ENCODE measurements at places on chromosomes 2 and 18.

- DNase-seq: no peak
Observed at GRCh38 chr2:147844697-147845410, at the start of gene ACVR2A. Gene ACVR2A (plus strand): TSS chr2:147845029. CDS start chr2:147845153, 124 bp downstream.

GRCh38 chr18:37270666-37271052, 294.9 kb downstream of the CELF4 start:
- no peak for DNase-seq

- no peak for DNase-seq
Observed at GRCh38 chr2:236858661-236859060, 227.0 kb upstream of the COPS8 start.

DNA sequence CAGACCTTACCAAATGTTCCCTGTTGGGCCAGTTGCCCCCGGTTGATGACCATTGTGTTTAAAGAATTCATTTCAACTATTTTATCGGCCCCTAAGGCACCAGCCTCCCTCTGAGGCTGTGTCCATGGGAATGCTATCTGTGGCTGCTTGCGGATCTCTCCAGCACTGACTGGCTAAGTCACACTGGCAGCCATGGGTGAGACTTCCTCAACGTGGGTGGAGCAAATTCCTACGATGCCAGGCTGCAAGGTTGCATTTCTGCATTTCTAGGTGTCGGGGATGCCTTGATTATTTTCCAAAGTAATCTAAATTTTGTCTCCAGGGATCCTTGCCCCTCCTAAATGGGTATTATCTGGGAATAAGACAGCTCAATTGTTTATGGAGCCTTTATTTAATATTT, 6.2 kb downstream of the CXCR4 start:
- DNase-seq: no peak

DNA sequence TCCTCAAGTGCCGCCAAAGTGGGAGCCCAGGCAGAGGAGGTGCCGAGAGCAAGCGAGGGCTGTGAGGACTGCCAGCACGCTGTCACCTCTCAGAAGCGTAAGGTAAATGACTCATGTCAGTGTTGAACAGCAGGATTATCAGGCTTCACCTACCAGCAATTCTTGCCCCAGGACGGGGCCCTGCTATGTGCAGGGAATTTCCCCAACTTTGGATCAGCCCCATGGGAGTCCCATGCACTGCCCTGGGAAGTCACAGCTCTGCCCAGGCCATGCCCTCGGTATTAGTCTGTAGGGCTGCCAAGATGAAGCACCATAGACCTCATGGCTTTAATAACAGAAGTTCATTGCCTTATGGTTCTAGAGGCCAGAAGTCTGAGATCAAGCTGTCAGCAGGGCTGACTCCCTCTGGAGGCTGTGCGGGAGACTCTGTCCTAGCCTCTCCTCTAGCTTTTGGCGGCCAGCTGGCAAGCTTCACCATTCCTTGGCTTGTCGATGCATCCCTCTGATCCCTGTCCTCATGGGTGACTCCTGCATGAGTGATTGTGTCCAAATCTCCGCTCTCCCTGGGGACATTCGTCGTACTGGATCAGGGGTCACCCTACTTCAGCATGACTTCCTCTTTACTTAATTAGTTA, 55.9 kb downstream of the TRPM8 start:
- DNase-seq: no peak

DNA sequence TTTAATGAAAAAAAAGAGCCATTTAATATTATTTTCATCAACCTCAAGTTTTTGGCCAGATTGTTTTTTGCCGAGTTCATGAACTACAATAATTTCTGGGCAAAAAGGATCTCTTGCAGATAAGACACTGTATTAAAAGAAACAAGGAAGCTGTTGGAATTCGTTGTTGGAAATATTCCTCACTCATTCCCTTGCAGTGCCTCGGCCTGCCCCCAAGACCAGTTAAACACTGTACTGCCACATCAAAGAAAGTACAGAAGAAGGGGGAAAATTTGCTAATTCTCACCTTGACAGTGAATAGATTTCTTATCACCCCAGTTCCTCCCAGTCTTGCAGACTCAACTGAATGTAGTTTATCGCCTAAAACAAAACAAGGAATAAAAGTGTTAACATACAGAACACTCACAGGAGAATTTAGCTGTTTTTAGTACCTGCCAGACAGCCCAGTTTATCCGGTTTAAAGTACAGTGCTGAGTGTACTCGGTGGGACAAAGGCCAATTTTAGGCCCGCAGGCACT, 1.2 kb downstream of the IDH1 start:
- DNase-seq: no peak

- no peak for DNase-seq
Observed at GRCh38 chr2:9739531-9739964, 103.7 kb upstream of the TAF1B start.

GRCh38 chr2:88856409-88857135, 165.1 kb downstream of the RPIA start:
- no peak for DNase-seq

Data from SW 1271 (cell line).